ENCODE measurements at places on chromosomes 2 and 18.

DNA sequence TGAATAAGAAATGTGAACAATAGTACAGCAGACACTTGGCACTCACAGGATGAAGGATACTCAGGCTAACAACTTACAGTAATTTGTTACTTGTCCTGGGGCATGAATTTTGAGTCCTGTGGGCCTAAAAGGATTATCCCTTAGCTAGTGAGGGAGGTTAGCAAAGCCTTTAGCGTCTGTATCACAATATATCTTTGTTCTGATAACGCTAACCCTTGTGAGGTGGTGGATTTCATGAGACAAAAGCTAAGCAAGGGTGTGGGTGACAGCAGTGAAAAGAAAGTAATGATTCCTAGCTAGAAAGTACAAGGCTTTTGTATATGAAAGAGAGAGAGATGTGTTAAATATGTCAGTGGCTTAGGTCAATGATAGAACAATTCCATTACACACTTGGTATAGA, 46.8 kb upstream of the TTC21B start:
- no peak for DNase-seq

DNA sequence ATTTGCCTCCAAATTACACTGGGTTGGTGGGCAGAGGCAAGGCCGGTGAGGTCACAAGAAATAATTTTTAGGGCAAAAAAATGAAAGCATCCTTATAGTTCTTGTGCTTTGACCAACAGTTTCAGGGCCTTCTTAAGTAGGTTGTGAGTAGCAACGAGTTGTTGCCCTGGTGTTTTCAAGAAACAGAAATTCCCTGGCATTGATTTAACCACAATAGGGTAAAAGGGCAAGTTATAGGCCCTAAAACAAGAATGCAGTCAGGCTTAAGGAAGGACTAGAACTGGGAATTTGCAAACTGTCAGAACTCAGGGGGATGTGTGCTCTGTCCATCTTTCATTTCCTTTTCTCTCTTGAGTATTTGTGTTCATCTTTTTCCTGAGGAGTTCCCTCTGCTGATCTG, 46.1 kb upstream of the STPG4 start:
- DNase-seq = no peak

DNA sequence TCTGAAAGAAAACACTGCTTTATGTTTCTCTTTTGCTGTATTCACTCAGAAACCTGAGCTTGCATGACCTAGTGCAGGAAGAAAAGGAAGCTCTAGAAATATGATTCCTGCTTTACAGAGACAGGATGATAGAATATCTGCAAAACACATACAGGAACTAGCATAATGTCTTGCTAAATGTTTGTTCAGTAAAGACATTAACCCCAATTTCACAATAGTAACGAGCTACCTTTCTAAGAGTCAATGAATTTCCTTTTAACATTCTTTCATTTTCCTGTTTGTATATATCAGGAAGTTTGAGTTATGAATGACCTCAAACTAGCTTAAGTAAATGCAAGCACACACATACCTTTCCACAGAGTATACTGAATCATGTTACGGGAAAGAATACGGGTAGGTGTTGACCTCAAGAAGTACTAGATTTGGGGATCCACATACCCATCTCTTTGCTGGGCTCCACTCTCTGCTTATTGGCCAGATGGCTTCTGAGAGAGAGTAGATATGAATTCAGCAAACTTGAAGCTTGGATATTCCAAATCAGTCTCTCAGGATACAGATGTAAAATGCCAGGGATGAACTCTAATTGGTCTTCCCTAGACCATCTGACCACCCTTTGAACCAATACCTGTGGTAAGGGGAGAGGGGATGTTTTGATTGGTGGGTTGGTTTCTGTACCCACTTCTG, 18.2 kb upstream of the ACSL3 start:
- DNase-seq = no peak

GRCh38 chr2:162478721-162479129, 134.8 kb downstream of the GCA start:
- DNase-seq = no peak

DNA sequence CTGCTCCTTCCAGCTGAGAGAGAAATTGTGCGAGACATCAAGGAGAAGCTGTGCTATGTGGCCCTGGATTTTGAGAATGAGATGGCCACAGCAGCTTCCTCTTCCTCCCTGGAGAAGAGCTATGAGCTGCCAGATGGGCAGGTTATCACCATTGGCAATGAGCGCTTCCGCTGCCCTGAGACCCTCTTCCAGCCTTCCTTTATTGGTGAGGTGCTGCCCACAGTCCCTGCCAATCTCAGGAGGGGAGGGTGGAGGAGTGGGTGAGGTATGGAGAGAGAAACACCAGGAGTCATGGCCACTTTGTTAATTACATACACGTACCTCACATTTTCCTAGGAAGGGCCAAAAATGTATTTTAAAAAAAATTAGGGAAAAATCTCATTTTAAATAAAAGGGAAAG, 12.0 kb upstream of the DGUOK start:
- DNase-seq = no peak

GRCh38 chr18:5073026-5073944, 123.8 kb downstream of the AKAIN1 start:
- DNase-seq = no peak

- DNase-seq = no peak
Measured at GRCh38 chr2:47091118-47091517, 64.0 kb downstream of the STPG4 start.

DNA sequence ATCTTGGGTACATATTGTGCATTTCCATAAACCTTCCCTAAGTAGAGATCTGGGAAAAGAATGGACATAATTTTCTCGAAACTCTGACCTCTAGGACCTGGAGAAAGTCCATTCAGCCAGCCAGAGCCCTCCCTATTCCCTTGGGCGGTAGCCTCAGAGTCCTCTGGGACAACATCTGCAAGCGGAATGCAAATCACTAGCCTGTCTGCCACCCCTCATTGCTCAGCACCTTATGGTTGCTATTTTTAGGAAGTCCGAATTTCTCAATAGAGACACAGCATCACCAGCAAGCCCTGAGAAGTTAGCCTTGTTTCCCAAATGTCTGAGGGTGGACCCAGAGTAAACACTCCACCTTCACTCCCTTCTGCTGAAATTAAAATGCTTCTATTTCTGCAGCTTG, 17.6 kb upstream of the CD28 start:
- DNase-seq = no peak

DNA sequence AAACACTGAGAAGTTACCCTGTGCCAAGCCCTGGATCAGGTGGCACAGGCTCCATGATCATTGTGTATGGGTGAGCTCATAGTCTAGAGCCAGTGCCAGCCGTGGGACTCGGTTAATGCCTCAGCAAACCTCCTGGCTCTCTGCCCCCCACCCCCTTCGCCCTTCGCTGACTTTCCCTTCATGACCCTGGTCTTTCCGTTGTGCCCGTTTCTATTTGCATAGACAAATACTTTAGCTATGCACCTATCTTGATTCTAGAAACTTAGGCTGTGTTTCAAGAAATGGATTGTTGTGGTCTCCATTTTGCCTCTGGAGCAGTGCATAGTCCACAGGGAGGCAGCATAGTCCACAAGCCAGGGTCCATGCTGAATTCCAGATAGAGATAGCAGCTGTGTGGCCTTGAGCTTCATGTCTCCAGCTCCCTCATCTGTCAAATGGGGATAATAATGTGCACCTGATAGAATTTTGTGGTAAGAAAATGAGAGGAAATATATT, 44.8 kb upstream of the KDM3A start:
- no peak for DNase-seq

DNA sequence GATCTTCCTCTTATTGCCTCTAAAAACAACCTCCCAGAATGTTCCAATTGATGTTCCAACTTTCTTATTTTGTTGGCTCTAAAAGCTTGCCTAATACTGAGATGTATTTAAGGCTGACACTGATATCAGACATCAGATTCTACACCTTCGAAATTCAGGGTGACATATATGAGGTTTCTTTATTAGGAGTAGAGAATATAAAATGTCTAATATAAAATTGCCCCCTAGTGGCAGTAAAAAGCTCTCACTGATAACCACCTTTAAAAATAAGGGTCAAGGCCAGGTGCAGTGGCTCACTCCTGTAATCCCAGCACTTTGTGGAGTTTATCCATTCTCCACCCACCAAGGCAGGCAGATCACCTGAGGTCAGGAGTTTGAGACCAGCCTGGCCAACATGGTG, 789.7 kb upstream of the SLC39A10 start:
- no peak for DNase-seq

Data from esophagus squamous epithelium (tissue), 5 donors.